ENCODE measurements at places on chromosomes 16 and 17. TPM values are rescaled to one million over a fixed set of nuclear protein-coding genes. Genes with fewer than 3 reads are reported as not detected.

DNA sequence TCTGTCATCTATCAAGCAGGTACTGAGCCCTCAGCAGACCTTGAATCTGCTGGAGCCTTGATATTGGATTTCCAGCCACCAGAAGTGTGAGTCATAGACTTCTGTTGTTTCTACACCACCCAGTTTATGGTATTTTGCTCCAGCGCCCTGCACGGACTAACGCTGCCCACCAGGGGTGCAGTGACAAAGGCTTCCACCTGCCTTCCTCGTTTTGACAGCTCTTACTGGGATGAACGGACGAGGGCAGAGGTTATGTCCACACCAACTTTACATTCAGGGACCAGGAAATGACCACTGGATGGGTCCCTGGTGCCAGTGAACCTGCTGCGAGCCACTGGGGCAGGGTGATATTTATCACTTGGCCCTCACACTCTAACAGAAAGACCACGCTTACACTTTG, 66.6 kb upstream of the CBX4 start:
- DNase-seq = no peak

DNA sequence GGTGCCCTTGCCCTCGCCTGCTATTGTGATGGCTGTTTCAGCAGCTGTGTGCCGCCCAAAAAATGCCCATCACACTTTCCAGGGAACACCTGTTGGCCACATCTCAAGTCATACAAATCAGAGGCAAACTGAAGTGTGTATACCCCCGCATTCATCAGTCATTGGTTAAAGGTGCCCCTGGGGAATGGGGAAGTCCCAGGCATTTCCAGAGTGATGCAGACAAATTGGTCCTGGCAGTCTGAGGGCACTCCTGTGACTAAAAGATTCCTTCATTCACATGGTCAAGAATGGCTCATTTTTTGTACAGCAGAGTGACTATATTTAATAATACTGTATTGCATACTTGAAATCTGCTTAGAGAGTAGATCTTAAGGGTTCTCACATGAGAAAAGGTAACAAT, 102.9 kb upstream of the TMEM97 start:
- DNase-seq = no peak

GRCh38 chr17:8794636-8795035, 4.5 kb downstream of the MFSD6L start:
- DNase-seq = no peak

GRCh38 chr16:86591270-86591669, 12.9 kb downstream of the FOXL1 start:
- DNase-seq = no peak

GRCh38 chr16:54931120-54932014, 702 bp downstream of the IRX5 start:
- DNase-seq = no peak

GRCh38 chr16:2299121-2299914, 31.4 kb upstream of the RNPS1 start:
- no peak for DNase-seq

DNA sequence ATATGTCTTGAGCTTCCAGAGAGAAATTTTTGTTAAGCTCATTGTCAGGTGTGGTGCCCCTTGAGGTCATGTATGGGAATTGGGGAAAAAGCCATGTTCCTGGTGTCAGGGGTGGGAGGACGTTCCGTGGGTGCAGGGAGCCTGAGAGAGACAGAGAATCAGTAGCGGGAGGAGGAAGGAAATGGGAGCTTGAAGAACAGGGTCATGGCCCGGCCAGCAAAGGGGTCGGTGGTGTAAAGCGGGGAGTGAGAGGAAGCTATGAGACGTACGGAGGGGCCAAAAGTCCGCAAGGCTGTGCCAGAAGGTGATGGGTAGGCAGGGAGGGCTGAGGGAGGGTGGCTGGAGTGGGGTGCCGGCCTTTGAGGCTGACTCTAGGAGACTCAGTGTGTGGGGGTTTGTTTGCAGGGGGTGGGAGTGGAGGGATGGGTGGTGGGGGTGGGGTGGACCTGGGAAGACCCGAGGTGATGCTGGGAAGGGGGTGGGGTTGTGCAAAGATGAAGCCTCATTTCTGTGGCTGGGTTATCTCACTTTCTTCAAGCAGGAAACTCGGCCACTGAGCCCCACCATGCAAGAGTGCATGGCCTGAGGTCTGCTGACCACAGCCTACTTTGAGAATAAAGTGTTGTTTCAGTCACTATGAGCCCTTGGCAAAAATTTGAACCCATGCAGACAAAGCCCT, 63.6 kb downstream of the PLCG2 start:
- DNase-seq = no peak

DNA sequence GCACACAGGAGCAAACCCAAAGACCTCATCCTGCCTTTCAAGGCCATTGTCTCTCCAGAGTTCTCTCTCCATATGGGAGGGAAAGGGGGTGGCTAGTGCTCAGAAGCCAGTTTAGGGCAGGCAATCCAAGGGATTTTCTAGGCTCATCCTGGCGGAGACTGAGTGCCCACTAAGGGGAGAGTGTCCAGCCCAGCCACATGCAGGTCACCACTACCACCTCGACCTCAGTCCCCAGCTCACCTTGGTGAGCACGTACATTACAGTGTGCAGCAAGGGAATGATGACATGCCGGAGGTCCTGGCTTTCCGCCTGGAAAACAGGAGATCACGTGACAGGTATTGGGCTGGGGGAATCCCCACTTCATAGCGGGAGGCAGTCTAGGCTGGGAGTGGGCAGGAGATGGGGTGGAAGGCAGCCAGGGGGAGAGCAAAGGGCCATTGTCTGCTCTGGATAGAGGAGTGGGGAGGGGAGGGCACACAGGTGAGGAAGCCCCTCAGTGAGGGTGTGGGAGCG, 29.9 kb downstream of the PIK3R6 start:
- DNase-seq = no peak

DNA sequence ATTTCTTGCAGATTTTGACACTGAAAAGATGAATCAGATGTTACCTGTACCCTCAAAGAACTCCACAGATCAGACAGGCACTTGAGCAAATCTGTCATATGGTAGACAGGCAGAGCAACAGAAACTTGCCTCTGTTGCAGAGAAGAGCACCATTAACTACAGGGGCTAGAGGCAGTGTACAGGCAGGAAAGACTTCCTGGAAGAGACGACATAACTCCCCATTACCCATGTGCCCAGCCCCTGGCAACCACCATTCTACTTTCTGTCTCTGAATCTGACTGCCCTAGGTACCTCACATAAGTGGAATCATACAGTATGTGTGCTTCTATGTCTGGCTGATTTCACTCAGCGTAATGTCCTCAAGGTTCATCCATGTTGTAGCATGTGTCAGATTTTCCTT, 15.5 kb downstream of the GFOD2 start:
- DNase-seq = no peak

DNA sequence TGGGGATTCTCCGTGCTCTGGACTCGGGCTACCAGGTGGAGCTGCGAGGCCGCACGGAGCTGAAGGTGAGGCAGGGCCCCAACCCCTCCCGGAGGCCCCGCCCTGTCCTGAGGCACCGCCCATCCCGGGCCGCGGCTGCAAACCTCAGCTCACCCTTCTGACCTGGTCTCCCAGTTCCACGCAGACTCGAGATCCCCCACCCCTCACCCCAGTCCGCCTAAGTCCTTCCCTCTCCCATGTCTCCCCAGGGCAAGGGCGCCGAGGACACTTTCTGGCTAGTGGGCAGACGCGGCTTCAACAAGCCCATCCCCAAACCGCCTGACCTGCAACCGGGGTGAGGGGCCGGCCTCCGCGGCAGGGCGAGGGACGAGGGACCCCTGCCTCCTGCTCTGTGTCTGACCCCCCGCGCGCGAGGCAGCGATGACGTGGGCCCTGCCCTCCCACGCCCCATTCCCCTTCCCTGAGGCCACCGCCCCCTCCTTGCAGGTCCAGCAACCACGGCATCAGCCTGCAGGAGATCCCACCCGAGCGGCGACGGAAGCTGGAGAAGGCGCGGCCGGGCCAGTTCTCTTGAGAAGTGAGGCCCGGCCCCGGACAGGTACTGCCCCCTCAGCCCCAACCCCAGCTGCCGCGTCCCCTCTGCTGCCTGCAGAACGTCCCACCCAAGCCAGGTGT, 13.7 kb downstream of the GUCY2D start:
- no peak for DNase-seq

- no peak for DNase-seq
These were observed 2.7 kb downstream of the PPP1R1B start for GRCh38 chr17:39629494-39629880.

The FGF11 gene
- total RNA-seq = 6.8 TPM

The CDYL2 gene
- 96.6 TPM for total RNA-seq

The SLC16A13 gene
- total RNA-seq = 1.3 TPM

The HBQ1 gene
- total RNA-seq = 8.6 TPM

The KRT32 gene
- not detected for total RNA-seq

Data from dorsolateral prefrontal cortex (tissue), 122 donors.